Nephron progenitor cell (in vitro differentiated cells): ENCODE measurements at places on chromosomes 3 and 15.

DNA sequence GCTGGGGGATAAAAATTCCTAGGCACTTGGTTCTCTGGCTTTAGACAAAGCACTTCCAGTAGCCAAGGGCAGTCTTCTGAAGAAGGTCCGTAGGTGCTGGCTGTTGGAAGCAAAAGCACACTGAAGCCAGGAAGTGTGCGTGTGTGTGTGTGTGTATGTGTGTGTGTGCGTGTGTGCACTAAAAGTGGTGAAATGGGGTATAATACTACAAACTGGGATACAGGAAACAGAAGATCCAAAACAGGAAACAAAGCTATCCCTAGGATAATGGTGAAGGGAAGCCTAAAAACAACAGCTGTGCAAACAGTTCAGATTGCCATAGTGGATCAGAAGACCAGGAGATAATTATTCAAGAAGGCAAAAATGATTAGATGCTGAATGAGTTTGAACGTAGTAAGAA is 103.4 kb downstream of the IL20RB start:
- H3K27ac ChIP-seq: no peak overlapping the region
- no peak for DNase-seq
- no peaks in the 10 kb centered on the region for H3K36me3 ChIP-seq
- H3K27me3 ChIP-seq: peaks cover 9% of the 10 kb centered on the region
- no peaks in the 10 kb centered on the region for H3K4me1 ChIP-seq
- H3K4me3 ChIP-seq: no peak overlapping the region

DNA sequence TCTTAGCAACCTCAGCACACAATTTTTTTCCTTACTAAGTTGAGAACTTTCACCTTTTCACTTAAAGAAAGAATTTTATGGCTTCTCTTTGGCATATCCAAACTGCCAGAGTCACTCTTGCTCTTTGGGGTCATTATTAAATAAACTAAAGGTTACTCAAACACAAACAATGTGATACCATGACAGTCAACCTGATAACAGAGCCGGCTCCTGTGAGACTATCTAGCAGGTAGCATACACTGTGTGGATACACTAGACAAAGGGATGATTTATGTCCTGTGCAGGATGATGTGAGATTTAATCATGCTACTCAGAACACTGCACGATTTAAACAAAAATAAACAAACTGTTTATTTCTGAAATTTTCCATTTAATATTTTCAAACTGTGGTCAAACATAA is 35.6 kb downstream of the LRRFIP2 start:
- H3K36me3 ChIP-seq: peaks cover 15% of the 10 kb centered on the region
- peak overlapping the region; percentile 13 for H3K27ac ChIP-seq
- H3K27me3 ChIP-seq: no peaks in the 10 kb centered on the region
- no peaks in the 10 kb centered on the region for H3K4me1 ChIP-seq

GRCh38 chr3:17592956-17593355 is 149.5 kb downstream of the TBC1D5 start:
- no peak overlapping the region for H3K27ac ChIP-seq
- H3K4me3 ChIP-seq: no peak overlapping the region
- no peaks in the 10 kb centered on the region for H3K4me1 ChIP-seq
- DNase-seq: no peak
- no peaks in the 10 kb centered on the region for H3K27me3 ChIP-seq
- peaks cover 60% of the 10 kb centered on the region for H3K36me3 ChIP-seq

DNA sequence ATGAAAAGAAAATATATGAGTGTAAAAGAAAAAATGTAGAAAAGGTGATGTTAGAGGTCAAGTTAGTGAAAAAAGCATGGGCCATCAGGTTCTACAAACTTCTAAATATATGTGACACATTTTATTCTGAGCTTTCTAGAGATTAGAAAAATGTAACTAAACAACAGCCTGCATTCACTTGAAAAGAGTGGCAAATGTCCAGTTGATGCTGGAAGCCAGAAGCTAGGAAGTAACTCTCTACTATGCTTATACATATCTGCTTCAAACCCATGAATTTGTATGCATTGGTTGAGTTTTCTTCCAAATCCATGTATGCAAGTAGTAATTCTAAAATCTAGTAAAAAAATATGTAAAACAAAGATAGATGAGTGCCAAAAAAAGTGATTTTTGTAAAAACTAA is 123.5 kb downstream of the TGFBR2 start:
- no peaks in the 10 kb centered on the region for H3K27me3 ChIP-seq
- DNase-seq: no peak
- no peak overlapping the region for H3K27ac ChIP-seq
- no peak overlapping the region for H3K4me3 ChIP-seq

DNA sequence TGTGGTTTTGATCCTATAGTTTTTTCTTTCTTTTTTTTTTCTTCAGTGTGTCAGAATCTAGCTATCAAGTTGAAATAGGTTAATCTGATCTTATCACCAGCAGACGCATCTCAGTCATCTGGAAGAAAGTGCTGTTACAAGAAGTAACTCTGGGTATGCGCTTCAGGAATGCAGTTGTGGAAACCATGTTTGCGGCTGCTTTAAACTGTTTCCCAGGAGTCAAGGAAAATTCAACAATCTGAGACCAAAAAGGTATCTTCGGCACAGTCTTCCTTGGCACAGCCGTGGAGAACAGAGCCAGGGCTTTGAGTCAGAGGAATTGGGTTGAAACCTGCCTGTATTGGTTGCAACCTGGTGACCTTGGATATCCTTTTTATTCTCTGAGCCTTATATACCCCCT is 59.9 kb downstream of the CD47 start:
- no peak for DNase-seq
- H3K4me3 ChIP-seq: no peak overlapping the region
- no peak overlapping the region for H3K27ac ChIP-seq
- no peaks in the 10 kb centered on the region for H3K36me3 ChIP-seq
- H3K4me1 ChIP-seq: peaks cover 4% of the 10 kb centered on the region

DNA sequence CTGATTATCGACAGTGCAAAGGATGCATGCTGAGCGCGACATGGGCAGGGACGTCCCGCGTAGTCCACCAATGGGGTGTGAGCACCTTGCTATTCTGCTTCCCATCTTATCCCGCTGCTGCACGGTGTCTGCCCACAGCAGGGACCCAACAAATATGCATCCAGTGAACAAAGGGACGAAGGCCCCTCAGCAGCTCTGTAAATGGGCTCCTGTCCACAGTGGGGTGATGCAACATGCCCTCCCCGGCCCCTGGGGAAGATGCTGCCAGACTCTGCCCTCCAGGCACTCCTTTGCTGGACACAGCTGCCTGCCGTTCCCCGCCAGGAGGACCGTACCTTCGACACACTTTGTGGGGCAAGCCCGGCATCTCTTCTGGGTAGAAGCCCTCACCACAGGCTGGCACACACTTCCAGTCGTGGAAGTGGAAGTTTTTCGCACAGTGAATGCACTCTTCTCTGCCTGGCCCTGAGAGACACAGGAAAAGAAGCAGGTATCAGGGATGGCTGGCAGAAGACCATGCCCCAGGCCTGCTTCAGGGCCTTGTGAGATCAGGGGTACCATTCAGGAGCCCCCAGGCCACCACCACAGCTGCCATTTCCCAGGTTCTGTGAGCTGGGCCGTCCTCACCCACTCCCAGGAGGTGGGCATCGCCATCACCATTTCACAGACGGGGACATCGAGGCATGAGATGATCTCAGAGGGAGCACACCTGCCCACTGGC is 18.2 kb upstream of the SNRPA1 start:
- DNase-seq: no peak
- no peak overlapping the region for H3K4me3 ChIP-seq
- no peaks in the 10 kb centered on the region for H3K36me3 ChIP-seq

GRCh38 chr15:92077353-92078085 is 224.0 kb downstream of the SLCO3A1 start:
- no peak overlapping the region for H3K27ac ChIP-seq
- H3K36me3 ChIP-seq: no peaks in the 10 kb centered on the region
- peaks cover 29% of the 10 kb centered on the region for H3K4me1 ChIP-seq
- DNase-seq: peak; percentile 75
- peaks cover 23% of the 10 kb centered on the region for H3K27me3 ChIP-seq
- H3K4me3 ChIP-seq: no peak overlapping the region

GRCh38 chr15:62858343-62858742 is 184.2 kb upstream of the TPM1 start:
- peaks cover 13% of the 10 kb centered on the region for H3K27me3 ChIP-seq
- no peaks in the 10 kb centered on the region for H3K36me3 ChIP-seq
- no peak overlapping the region for H3K27ac ChIP-seq
- peaks cover 7% of the 10 kb centered on the region for H3K4me1 ChIP-seq
- no peak for DNase-seq

DNA sequence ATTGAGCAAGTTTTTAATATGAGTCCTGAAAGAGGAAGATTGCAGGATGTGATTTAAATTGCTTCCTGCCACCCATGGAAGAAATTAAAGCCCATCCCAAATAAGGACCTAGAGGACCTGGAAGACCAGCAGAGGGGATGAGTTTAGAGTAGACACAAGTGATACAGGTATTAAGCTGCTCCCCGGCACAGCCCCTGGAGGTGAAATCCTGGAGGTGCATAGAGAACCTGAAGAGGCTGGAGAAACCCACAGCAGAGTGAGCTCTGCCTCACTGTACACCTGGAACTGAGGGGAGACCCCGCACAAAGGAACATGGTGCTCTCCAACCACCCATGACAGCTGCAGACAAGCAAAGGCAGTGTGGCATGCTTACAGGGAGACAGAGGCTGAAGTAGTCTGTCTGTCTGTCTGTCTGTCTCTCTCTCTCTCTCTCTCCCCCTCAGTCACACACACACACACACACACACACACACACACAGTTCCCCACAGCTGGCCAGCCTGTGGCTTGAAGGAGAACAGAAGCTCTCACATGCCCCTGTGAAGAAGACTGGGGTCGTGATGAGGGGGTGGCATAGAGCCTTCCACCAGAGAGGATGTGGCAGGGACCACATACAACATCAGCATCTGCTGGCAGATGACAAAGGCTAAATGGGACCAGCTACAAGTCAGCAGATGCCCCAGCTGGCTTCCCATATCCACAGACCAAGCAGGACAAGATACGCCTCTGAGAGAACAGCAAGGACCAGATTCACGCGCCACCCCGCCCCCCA is 38.1 kb downstream of the FSIP1 start:
- peaks cover 5% of the 10 kb centered on the region for H3K36me3 ChIP-seq
- DNase-seq: peak; percentile 2
- H3K27ac ChIP-seq: no peak overlapping the region

GRCh38 chr3:89042236-89042835 is 65.1 kb upstream of the EPHA3 start:
- H3K4me1 ChIP-seq: peaks cover 4% of the 10 kb centered on the region
- no peak overlapping the region for H3K4me3 ChIP-seq
- DNase-seq: no peak
- H3K36me3 ChIP-seq: no peaks in the 10 kb centered on the region
- H3K27me3 ChIP-seq: peaks cover 8% of the 10 kb centered on the region
- H3K27ac ChIP-seq: no peak overlapping the region

DNA sequence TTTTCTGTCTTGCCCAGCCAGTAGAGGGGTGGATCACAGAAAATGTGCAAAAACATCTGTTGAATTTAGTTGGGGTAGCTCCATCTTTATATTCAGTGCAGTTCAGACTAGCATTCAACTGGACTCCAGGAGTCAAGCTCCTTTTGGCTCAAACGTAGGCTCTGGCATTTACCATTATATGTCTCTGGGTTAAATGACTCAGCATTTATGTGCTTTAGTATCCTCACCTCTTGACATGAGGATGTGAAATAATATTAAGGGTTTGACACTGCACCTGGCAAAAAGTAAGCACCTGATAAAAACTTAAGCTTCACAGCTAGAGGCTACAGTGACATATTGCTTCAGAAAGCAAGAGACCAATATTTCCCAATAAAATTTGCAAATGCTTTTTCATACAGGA is 14.8 kb downstream of the PRC1 start:
- no peak for DNase-seq
- no peak overlapping the region for H3K4me3 ChIP-seq
- H3K4me1 ChIP-seq: no peaks in the 10 kb centered on the region
- no peak overlapping the region for H3K27ac ChIP-seq

DNA sequence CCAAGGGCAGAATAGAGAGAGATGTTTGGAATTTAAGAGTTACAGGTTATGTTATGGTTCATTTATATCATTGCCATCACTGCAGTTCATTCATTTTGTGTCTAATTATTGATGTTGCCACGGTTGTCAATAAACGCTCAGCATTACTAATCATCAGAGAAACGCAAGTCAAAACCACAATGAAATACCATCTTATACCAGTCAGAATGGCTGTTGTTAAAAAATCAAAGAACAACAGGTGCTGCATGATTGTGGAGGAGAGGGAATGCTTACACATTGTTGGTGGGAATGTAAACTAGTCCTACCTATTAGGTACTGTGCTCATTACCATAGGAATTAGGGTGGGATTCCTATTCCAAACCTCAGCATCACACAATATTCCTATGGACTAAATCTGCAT is 350.5 kb downstream of the TIGIT start:
- H3K27ac ChIP-seq: no peak overlapping the region
- no peaks in the 10 kb centered on the region for H3K4me1 ChIP-seq
- H3K27me3 ChIP-seq: no peaks in the 10 kb centered on the region
- no peak for DNase-seq

DNA sequence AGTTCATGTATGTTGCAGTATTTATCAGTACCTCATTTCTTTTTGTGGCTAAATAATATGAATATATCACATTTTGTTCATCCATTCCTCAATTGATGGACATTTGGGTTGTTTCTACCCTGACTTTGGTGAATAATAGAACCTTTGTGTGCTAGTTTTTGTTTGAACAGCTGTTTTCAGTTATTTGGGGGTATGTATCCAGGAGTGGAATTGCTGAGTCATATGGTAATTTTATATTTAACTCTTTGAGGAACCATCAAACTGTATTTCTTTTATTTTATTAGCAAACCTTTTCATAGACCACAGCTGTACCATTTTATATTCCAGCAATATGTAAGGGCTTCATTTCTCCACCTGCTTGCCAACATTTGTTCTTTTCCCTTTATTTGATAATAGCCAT is 38.4 kb upstream of the RBM5 start:
- no peaks in the 10 kb centered on the region for H3K4me1 ChIP-seq
- no peak for DNase-seq
- H3K4me3 ChIP-seq: no peak overlapping the region
- peaks cover 66% of the 10 kb centered on the region for H3K36me3 ChIP-seq
- H3K27me3 ChIP-seq: no peaks in the 10 kb centered on the region
- H3K27ac ChIP-seq: no peak overlapping the region

DNA sequence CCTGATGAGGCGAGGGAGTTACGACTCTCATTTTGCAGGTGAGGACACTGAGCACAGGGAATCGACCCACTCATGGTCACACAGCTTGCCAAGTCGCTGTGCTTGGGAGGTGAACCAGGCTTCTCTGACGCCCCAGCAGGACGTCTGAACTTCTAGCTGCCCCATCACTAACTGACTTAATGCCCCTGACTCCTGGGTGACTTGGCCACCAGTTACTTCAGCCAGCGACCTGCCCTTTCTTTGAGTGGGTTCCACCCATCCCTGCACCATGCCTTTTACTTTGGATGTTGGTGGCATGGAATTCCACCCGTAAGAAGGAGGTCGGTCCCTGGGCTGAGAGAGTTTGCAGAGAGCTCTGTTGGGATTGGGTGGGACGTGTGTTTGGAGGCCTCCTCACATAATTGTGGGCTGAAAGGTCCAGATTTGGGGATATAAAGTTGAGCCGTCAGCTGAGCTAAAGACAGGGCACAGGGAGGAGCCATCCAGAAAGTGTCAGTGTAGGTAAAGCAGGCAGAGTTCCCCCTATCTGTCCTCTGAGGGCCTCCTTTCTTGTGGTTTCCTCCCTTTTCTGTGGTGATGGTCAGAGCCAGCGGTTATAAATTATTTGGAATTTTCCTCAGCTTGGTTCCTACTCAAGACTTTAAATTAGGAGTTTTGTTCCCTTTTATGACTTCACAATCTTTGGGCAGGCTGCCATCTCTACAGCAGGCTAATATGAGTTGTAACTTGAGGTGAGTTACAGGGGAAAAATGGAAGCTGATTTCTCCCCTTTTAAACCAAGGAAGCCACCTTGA is 55.0 kb downstream of the FLNB start:
- peaks cover 89% of the 10 kb centered on the region for H3K4me1 ChIP-seq
- peak overlapping the region; percentile 67 for H3K4me3 ChIP-seq
- no peak for DNase-seq
